ENCODE measurements at places on chromosomes 12 and 14. TPM values are rescaled to one million over a fixed set of nuclear protein-coding genes. Genes with fewer than 3 reads are reported as not detected.

DNA sequence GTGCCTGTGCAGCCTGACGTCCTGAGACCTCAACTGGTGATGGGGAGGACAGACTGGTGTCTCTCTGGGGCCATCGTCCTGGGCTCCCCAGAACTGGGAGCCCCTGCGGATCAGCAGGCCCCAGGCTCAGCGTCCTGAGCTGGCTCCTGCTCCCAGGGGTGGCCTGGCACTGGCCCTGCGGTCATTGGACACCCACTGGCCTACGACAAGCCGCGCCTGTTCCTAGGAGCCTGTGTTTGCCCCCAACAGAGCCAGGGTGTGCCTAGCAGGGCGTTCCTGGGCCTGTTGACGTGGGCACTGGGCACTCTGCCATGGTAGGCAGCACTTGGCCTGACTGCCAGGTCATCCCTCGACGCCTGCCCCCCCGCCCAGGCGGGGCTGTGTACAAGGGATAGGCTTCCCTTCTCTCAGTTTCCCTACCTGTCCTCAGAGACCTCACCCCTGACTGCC is 8.4 kb downstream of the ADSS1 start:
- no peaks in the 10 kb centered on the region for H3K27me3 ChIP-seq
- peaks cover 51% of the 10 kb centered on the region for H3K4me1 ChIP-seq
- no peak overlapping the region for H3K4me3 ChIP-seq
- DNase-seq, result no peak
- H3K27ac ChIP-seq, result no peak overlapping the region
- H3K36me3 ChIP-seq, result no peaks in the 10 kb centered on the region

DNA sequence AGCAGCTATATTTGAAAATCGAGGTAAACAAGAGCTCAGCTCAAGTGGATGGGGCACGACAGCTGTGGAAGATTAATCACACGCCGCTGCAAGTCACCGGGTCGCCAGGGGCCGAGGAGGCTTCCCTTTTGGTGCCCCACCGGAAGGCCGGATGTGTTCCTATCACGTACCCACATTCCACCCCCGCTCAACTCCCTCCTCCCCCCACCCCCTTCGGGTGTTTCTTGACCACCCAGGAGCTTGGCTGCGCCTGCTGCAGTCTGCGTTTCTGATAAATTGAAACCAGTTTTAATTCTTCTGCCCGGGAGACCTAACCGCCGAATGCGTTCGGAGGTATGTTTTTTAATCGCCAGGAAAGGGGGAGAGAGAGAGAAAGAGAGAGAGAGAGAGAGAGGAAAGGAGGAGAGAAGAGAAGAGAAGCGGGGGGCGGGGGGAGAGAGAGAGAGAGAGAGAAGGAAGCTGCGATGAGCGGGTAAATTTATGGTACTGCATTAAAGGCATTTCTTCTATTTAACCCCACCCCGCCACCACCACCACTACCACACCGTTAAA is 1.8 kb downstream of the SLC8A3 start:
- no peaks in the 10 kb centered on the region for H3K27me3 ChIP-seq
- H3K36me3 ChIP-seq, result no peaks in the 10 kb centered on the region
- H3K27ac ChIP-seq, result no peak overlapping the region
- peaks cover 30% of the 10 kb centered on the region for H3K4me1 ChIP-seq

DNA sequence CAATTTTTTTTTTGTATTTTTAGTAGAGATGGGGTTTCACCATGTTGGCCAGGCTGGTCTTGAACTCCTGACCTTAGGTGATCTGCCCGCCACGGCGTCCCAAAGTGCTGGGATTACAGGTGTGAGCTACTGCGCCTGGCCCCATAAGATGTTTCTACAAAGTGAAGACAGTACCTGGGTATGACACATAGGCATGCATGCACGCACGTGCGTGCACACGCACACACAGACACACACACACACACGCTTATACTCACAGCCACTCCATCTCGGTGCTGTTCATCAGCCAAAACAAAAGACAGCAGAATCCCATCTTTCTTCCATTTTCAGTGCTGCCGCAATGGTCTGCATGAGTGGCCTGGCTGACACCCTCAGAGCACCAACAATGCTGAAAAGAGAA is 63.9 kb downstream of the VCPKMT start:
- H3K4me3 ChIP-seq, result no peak overlapping the region
- H3K27me3 ChIP-seq, result no peaks in the 10 kb centered on the region
- H3K27ac ChIP-seq, result no peak overlapping the region
- no peaks in the 10 kb centered on the region for H3K4me1 ChIP-seq
- DNase-seq, result no peak

DNA sequence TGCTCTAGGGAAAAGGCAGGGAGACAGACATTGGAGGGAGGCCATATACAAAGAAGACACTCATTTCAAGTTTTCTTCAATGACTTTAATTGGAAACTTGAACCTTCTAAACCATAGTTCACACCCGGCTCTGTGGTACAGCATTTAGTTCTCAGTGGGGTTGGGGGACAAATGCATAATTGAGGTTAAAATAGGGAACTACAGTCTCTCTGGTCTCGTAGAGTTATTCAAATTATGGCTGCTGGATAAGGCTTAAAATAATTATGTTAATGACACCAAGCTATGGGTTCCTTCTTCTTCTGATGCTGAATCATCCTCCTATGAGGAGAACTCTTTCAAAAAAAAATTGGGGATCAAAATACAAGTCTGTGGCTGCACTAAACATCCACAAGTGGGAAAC is 3.8 kb upstream of the RPAP3 start:
- H3K27ac ChIP-seq, result no peak overlapping the region
- no peak for DNase-seq
- no peaks in the 10 kb centered on the region for H3K36me3 ChIP-seq
- H3K4me1 ChIP-seq, result peaks cover 15% of the 10 kb centered on the region

The CCDC85C gene
- total RNA-seq, result 24.2 TPM

The HOXC4 gene
- 0.83 TPM for total RNA-seq

The FAM186B gene
- total RNA-seq, result 0.26 TPM

The ADIPOR2 gene
- total RNA-seq, result 31.5 TPM

The SLCO1A2 gene
- not detected for total RNA-seq
